CD4-positive, alpha-beta T cell treated with Interleukin-10 for 1 hour (primary cell): ENCODE measurements at places on chromosomes 11 and 22.

- DNase-seq, result no peak
Measured at GRCh38 chr22:23519442-23520157, 60.5 kb downstream of the IGLL1 start.

DNA sequence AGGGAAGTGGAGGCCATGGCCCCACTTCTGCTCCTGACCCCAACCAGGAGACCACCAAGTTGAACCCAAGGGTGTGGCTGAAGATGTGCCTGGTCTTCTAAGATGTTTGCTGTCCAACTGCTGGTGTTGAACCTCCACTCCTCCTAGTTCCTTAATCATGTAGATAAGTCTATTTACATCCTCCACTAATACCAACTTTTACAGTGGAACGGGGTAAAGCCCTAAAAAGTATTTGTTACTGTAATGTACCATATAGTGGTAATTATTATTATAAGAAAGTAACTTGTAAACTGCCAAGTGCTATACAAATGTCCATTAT, 19.0 kb upstream of the RASSF10 start:
- DNase-seq, result no peak

GRCh38 chr11:124970925-124971324, 16.9 kb downstream of the CCDC15 start:
- DNase-seq, result no peak

- DNase-seq, result no peak
Measured at GRCh38 chr11:26704249-26704648, 17.6 kb downstream of the SLC5A12 start.

DNA sequence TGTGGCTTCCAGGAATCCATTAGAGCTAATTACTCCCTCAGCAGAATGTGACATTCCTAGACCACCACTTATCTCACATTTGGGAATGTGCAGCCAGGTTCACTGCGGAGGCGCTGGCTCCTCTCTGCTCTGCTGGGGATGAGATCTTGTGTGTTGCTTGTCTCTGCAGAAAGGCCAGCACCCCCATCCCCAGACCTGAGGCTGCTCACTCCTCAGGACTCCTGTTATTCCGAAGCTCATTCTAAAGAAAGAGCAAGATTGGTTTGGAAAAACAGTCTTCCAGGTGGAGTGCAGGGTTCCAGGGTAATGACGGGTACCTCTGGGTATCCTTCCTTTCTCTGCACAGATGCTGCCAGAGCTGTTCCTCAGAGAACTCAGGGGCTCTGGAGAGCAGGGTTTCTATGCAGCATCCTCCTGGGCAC, 20.8 kb downstream of the RSPH14 start:
- DNase-seq, result no peak

GRCh38 chr11:87892291-87892690, 283.0 kb downstream of the RAB38 start:
- DNase-seq, result no peak

DNA sequence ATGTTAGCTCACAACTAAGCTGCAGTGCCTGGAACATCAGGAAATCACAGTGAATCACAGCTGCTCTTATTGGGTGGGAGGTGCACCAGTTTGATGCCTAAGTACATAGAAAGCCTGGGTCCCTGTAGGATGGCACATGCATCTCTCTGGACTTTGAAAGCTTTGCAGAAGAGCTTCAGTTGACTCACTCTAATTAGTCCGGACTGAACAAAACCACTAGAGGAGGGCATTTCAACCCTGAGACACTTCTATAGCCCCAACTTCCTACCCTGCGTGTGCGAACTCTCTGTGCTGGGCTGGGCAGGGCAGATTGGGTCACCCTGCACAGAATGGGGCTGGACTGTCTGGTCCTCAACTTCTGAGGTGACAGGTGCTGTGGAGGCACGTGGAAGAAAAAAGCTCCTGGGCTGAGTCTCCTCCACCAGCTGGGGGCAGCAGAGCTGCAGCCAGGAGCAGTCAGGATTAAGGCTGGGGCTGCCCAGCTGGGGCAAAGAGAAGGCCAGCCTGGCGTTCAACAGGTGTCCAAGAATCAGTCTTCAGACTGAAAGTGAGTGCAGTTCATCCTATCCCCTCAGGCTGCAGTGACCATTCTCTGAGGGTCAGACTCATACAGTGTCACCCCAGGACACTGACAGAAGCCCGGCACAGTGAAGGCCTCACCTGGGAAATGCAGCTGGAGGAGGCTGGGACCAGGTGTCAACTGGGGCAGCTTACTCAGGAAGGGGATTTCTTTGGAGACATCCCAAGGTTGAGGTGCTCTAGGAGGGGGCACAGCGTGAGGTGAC, 22.1 kb downstream of the GGTLC2 start:
- peak; percentile 23 for DNase-seq

- no peak for DNase-seq
Measured at GRCh38 chr11:93089474-93090102, 108.2 kb downstream of the SLC36A4 start.

- DNase-seq, result no peak
Measured at GRCh38 chr11:130216221-130216550, 56.6 kb downstream of the ST14 start.

DNA sequence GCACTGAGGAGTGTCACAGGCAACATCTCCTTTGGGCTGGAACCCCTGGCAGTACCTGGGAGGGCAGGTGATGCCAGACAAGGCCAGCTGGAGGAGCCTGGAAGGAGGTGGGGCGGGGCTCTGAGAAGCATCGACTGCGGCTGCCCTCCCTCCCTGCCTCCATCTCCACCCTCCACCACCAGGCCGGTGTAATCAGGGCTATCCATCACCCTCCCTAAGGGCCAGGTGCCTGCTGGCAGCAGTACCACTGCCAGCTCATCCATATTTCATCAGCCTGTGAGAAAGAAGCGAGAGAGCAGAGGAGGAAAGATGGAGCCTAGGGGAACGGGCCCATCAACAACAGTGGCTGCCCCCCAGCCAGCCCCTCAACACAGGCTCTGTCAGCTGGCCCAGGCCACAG, 51.4 kb upstream of the RASD2 start:
- DNase-seq, result no peak

DNA sequence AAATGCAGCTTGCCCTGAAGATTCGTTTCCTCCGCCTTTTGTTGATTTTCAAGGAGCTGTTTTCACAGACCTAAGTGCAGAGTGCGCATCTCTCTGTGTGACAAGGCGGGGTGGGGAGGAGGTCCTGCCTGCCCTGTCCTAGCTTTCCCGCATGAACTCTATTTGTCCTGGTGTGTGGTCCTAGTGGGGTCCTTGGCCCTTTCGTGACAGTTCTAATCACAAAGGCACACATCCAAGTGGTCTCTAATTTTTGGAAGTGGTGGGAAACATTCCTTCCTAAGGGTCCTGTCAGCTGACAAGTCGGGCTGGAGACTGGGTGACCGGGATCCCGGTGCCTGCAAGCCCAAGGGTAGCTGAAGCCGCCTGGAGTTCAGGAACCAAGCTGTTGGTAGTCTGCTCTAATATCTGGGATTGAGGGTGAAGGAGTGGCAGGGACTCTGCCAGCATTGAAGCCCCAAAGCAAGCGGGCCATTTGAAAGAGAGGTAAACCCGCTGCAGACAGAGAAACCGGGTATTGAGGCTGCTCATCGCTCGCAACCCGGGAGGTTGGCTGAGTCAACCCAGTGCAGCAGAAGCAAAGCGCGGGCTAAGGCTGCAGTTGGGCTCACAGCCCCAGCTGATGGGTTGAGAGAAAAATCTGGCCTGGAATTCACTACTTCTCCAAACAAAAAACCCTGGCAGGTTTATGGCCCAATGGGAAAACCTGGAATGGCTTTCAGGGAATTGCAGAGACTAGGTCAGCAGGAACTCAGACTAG, 28.1 kb upstream of the FBXO3 start:
- DNase-seq, result no peak

DNA sequence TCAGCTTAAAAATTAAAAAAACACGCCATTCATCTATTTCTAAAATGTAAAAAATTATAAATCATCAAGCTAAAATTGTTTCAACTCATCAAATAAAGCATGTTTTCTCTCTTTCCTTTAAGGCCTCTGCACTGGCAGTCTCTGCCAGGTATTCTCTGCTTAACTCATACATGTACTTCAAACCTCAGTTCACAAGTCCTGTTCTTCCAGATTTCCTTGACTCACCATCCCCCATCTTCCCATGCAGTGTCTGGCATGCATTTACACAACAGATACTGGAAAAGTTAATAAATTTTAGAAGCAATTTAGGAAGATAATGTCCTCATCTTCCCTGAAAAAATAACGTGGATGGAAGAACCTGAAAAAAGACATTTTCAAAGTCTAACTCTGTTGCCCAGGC, 32.5 kb downstream of the CSTF3 start:
- DNase-seq, result no peak

DNA sequence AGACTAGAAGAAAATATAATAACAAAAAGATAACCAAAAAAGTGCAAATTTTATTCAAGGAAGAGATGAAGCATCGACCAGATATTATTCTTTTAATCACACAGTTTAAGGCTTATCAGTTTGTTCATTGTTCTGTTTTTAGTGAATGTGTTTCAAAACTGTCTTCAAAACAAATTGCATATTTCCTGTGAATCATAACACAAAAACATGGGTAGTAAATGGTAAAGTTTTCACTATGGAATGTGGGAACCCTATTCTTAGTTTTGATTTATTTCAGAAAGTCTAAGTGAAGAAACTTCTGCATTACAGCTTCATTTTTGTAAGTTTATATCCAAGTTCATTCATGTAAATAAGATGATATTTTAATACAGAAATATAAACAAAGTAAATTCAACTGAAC, 207.6 kb upstream of the LUZP2 start:
- DNase-seq, result no peak

GRCh38 chr11:111719379-111719778, 46.8 kb downstream of the PPP2R1B start:
- DNase-seq, result no peak

GRCh38 chr11:45091563-45092403, 54.7 kb upstream of the PRDM11 start:
- no peak for DNase-seq

GRCh38 chr22:45537734-45538181, 35.1 kb downstream of the FBLN1 start:
- no peak for DNase-seq

DNA sequence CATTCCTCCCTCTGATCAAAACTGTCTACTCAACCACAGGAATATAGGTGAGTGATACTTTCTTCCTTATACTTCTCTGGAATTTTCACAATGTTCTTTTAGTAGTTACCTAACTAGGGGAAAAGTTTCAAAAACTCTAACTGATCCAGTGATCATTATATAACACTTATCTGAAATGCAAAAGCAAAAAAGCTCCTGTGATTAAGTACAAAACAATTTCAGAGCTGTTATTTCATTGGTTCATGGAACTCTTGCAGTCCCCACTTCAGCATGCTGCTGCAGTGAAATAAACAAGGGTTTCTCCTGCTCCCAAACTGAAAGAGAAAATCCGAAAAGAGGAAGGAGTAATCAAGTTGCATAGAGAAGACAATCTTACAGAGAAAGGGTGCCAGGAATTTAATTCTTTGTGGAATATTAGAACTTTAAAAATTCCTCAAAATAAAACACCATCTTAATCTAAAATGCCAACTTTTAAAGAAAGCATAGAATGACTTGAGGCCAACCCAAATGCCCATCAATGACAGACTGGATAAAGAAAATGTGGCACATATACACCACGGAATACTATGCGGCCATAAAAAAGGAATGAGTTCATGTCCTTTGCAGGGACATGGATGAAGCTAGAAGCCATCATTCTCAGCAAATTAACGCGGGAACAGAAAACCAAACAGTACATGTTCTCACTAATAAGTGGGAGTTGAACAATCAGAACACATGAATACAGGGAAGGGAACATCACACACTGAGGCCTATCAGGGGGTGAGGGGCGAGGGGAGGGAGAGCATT, 20.3 kb downstream of the PPP2R1B start:
- DNase-seq, result no peak

DNA sequence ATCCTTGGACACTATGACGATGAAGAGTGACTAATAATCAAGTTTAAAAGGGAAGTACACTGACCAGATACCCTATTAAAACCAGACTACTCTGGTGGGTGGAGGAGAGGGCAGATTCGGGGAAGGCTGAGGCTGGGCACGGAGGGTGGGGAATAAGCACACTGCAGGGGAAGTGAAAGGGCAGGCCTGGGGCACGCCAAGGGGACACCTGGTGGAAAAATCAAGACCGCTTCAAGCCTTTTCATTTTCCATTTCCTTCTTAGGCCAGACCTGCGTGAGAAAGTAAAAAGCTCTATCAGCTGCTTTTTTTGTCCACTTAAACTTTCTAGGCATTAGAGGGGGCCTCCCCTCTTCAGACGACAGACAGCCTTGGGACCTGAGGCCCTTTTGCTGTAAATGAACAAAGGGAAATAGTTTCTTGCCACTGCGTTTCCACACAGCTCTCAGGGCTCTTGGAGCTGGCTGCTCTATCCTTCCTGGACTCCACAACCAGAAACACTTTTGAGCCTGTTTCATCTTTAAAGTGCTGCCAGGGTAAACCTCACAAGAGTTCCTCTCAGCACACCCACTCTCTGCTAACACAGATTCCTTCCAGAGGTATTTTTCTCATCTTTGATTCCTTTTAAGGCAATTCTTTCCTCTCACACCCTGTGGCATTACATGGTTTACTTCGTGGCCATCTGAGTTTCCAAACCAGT, 25.0 kb upstream of the SERPIND1 start:
- DNase-seq, result peak; percentile 3

- DNase-seq, result no peak
Measured at GRCh38 chr11:1129143-1129610, 28.6 kb upstream of the MUC5AC start.

DNA sequence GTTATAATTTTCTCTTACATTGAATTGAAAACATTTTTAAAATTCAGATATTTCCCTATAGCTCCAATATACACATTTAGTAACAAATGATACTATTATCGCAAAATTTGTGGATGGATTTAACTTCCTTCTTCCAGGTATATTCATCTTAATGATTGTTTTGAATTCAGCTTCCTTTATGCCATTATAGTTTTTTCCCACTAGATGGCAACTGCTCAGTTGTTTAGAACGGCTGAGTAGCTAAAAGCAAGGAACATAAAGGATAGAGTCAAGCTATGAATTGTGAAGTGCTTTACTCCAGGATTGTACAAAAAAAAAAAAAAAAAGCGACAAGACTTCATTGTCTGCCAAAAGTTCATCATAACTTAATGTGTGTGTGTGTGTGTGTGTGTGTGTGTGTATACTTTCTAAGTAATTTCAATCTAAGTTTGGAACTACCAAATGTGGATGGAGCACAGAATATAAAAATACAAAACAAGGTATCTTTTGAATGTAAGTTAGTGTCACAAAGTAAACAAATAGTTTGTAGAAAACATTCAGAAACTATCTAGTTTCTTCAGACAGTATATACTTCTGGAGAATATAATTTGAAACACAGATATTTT, 846.4 kb downstream of the DLG2 start:
- DNase-seq, result no peak

DNA sequence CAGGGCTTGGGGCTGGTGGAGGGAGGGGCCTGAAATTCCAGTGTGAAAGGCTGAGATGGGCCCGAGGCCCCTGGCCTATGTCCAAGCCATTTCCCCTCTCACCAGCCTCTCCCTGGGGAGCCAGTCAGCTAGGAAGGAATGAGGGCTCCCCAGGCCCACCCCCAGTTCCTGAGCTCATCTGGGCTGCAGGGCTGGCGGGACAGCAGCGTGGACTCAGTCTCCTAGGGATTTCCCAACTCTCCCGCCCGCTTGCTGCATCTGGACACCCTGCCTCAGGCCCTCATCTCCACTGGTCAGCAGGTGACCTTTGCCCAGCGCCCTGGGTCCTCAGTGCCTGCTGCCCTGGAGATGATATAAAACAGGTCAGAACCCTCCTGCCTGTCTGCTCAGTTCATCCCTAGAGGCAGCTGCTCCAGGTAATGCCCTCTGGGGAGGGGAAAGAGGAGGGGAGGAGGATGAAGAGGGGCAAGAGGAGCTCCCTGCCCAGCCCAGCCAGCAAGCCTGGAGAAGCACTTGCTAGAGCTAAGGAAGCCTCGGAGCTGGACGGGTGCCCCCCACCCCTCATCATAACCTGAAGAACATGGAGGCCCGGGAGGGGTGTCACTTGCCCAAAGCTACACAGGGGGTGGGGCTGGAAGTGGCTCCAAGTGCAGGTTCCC, at the start of gene APOC3:
Gene APOC3 (plus strand): TSS at position 383 of the 659 bp plus-strand sequence. CDS start 676 bp downstream, outside the sequence.
- no peak for DNase-seq
